ENCODE measurements at places on chromosomes 6 and 20.

DNA sequence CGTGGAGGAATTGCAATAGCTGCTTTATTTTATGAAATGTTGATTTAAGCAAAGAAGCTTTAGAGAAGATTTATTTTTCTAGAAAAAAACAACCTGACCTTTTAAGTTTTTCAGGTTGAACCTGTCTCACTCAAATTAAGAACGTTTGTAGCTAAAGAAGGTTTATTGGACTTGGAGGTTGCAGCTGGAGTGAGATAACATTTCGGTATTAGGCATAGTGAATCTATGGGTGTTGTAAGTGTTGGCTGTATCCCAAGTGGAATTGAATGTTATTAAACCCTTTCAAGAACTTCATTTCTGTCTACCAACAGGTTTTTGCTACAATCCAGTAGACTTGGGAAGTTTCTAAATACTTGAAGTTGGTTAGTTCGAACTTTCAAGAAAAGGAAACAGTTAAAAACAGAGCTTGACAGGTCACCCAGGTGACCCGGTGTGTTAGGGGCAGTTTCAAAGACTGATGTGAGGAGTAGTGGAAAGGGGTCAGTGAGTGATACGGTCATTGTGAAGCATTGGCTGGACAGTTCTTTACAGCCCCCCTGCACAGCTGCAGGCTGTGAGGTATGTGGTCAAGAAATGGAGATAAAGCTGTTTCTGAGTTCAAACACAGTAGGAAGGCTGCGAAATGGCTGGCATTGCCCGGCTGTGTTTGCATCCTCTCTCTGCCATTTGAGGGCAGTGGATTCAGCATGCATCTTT is 2.4 kb upstream of the TBCC start:
- no peak for DNase-seq

DNA sequence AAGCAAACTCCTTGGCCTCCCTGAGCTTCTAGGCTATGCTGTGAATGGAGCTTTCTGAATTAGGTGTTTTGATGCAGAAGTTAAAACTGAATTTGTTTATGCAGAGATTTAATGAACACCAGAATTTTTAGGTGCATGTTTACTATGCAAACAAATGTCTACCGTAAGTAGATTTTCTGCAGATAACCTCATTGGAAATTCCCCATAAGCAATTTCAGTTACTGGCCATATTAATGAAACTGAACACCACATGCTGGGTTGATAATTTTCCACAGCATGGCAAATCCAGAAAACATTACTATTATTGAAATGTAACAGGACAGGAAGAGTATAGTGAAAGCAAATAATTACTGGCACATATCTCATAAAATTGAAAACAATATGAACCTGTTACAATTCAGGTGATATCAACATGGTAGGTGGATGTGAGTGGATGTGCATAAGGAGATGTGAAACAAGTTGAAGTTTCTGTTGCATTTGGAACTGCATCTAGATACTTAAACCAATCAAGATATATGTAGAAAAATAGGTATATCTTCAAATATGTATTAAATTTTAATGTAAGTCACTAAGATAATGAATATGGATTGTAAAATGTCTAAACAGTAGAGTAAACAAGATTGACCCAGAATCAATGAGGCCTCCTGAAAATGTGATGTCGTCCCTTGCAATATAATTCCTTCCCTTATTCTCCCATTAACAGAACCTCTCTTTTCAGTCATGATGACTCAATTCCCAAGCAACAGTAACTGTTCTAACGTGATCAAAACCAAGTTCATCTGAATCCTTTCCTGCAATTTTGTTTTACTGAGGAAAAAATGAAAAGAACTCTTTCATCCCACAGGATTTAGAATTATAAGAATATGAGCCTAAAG is 11.0 kb downstream of the PTCHD4 start:
- no peak for DNase-seq

DNA sequence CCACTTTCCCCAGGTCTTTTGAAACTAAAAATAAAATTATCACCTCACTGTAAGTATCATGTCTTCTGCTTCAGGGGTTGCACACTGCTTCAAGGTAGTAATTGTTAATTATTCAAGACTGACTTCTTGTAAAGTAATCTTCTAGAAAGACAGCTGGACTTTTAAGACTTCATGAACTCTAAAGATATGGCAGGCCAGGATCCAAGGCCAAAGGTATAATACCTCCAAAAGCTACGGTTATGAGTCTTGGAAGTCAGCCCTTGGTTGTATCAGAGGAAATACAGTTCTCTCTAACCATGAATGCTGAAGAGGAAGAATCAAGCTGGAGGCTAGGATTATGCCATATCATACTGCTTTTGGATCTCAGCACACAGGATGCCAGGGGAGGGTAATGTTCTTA is 1346.8 kb upstream of the GJE1 start:
- DNase-seq: no peak

GRCh38 chr20:48425817-48426612 is 401.8 kb downstream of the PREX1 start:
- peak; percentile 60 for DNase-seq

GRCh38 chr6:119002069-119002468 is 67.1 kb upstream of the MCM9 start:
- DNase-seq: no peak

GRCh38 chr20:5181958-5182357 is 55.1 kb downstream of the CDS2 start:
- DNase-seq: no peak

DNA sequence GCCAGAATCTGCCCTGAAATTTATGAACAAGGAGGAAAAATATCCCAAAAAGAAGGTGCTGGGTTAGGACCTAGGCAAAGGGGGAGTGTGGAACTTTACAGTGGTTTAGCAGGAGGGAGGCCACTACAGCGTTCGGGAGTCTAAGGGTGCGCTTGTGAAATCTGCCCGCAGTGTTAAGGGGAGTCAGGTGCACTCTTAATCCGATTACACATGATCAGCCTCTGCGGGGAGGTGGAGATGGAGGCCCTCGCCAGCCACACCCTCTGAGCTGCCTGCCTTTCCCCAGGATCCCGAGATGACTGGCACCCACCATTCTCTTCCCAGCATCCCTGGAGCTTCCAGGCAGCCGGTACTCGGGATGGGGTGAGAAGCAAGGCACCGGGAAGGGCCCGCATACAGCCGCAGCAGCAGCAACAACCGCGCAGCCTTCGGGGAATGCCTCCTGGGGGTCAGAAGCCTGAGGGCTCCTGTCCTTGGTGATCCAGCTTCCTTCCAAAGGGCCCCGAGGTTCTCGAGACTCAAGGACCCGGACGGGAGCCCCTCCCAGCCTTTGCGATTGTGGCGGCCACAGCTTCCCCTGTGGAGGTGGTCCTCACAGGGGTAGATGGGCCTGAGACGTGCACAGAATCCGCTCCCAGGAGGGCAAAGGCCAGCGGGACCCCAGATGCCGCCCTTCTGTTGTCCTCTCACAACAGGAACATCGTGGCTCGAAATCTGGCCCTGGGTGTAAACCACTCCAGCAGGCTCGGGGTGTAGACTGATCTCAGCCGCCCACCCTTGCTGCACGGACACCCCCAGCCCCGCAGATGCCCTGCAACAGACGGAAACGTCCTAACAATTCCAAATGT is 57.3 kb upstream of the CST7 start:
- peak; percentile 87 for DNase-seq

GRCh38 chr6:36370638-36371037 is 16.8 kb downstream of the ETV7 start:
- DNase-seq: no peak

GRCh38 chr6:36946526-36946925 is 8.0 kb upstream of the PI16 start:
- DNase-seq: no peak

All from NCI-H524 (cell line).